ENCODE measurements at places on chromosomes 3 and 15.

DNA sequence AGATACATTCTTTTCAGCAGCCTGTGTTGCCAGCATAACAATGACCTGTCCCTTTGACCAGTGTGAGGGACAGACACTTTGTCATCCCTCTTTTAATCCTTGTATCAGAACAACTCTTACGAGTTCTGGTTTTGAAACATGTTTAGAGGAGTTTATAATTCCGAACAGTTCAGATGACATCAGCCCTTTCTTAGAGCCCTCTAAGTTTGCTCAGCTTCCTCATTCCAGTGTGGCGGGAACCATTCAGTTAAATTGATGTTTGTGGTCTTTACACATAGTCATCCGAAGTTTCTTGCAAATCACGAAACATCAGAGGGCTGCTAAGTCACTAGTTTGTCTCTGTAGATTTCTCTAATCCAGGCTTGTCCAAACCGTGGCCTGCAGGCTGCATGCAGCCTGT, 102.5 kb downstream of the AKAP13 start:
- DNase-seq, result peak; percentile 71

GRCh38 chr3:195249057-195249770, 21.7 kb downstream of the XXYLT1 start:
- no peak for DNase-seq

DNA sequence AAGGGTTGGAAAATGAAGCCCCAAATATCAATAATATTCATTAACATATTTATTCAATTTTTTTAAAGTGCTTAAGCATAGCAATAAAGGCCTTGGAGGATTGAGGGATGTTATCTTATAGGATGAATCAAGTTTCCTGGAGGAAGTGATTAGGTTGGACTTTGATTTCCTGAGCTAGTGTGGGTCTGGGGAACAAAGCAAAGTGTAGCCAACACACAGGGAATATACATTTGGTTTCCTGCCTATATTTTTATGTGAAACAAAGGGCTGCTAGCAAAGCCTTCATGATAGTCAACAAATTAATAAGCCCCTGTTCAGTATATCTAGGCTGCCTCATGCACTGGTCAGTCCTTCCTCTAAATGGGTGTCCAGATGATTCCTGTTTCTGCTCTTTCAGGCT, 261.1 kb upstream of the IL12A start:
- DNase-seq, result no peak

- DNase-seq, result no peak
These were observed 111.6 kb downstream of the AQP9 start for GRCh38 chr15:58249646-58250312.

- no peak for DNase-seq
These were observed 37.6 kb downstream of the VIPR1 start for GRCh38 chr3:42539871-42540714.

GRCh38 chr3:36823806-36824205, 59.5 kb upstream of the DCLK3 start:
- DNase-seq, result no peak

DNA sequence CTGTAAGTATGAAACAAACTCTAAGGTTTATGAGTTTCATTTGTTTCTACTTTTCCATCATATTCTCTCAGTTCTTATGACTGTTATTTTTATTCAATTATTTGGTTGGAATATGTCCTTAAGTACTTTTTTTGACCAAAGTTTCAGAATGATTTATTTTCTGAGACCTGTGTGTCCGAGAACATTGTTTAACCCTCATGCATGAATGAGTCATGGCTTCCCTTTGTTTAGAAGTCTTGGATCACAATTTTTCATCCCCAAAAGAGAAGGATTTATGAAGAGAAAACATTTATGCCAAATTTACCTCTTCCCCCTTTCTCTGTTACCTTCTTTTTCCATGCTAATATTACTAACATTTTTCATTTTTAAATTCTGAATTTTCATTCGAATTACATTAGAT, 518.0 kb upstream of the NR2F2 start:
- DNase-seq, result no peak

DNA sequence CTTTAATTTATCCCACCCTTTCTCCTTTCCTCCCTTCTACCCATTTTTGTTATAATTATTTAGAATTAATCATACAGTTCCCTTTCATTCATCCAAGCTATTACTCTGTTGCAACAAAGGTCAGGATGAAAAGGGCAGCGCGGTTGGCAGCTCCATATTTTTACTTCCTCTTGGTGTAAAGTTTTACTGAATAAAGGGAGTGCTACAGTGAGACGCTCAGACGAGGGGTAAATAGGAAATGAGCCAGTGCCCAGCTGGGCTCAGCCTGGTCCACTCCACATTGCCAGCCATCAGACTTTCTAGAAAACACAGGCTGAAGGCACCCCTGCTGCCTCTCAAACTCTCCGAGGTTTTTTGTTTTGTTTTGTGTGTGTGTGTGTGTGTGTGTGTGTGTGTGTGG, 21.9 kb upstream of the ZBTB38 start:
- DNase-seq, result no peak

GRCh38 chr3:87201727-87202126, 25.4 kb upstream of the CHMP2B start:
- DNase-seq, result no peak

- no peak for DNase-seq
These were observed 2.2 kb downstream of the FOXB1 start for GRCh38 chr15:60006203-60006862.

DNA sequence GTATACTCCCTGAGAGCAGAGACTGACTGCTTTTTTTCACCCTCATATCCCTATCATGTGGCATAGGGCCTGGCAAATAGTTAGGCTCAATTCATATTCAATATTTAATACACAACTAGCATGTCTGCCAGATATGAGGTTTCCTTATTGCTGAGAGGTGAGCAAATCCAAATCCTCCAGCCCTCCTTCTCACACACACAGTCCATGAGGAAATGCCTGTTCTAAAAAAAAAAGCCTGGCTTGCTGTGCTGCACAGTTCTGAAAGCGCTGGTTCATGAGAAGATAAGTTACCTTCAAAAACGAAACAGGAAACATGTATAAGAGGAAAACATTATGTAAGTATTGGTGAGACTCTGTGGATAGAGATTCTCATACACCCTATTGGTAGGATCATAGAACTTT, 15.5 kb upstream of the ACAP2 start:
- no peak for DNase-seq

- DNase-seq, result peak; percentile 3
These were observed 105.3 kb downstream of the CTNNB1 start for GRCh38 chr3:41304593-41304992.

GRCh38 chr3:148433665-148434064, 264.0 kb upstream of the AGTR1 start:
- no peak for DNase-seq

- DNase-seq, result peak; percentile 72
These were observed 105.5 kb downstream of the IQSEC1 start for GRCh38 chr3:12967606-12968351.

DNA sequence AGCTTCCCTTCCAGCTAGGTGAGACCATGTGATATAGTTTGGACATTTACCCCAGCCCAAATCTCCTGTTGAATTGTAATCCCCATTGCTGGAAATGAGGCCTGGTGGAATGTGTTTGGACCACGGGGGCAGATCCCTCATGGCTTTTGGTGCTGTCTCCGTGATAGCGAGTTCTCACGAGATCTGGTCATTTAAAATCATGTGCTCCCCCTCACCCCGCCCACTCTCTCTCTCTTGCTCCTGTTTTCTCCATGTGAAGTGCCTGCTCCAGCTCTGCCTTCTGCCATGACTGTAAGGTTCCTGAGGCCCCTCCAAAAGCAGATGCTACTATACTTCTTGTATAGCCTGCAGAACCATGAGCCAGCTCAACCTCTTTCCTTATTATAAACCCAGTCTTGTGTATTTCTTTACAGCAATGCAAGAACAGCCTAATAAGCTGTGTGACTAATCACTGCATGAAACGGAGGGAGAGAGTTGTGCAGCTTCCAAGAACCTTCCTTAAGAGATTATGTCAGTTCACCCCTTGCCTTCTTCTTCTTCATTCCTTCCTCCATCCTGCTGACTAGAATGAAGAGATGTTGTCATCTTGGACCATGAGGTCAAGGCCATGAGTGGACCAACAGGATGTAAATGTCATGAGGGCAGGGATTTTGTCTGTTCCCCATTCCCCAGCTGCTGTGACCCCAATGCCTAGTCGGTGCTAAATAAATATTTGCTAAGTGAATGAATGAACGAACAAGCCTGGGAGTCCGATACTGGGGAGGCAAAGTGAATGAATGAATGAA, 91.0 kb downstream of the CPN2 start:
- no peak for DNase-seq

DNA sequence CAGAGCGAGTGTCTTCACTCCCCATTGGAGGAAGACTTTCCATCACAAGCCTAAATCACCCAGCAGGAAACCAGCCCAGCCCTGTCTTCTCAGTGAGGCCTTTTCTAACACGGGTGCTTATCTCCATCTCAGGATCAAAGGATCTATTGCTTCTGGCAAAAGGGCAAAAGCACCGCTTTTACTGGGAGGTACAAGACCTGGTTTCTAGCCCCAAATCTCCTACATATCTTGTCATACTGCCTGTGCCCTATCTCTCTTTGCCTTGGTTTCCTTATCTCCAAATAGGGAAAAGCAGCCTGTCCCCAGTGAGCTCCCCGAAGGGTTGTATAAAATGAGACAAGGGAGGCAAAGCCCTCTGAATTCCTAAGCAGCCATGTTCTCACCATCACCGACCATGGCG, 5.2 kb downstream of the GLB1 start:
- no peak for DNase-seq

DNA sequence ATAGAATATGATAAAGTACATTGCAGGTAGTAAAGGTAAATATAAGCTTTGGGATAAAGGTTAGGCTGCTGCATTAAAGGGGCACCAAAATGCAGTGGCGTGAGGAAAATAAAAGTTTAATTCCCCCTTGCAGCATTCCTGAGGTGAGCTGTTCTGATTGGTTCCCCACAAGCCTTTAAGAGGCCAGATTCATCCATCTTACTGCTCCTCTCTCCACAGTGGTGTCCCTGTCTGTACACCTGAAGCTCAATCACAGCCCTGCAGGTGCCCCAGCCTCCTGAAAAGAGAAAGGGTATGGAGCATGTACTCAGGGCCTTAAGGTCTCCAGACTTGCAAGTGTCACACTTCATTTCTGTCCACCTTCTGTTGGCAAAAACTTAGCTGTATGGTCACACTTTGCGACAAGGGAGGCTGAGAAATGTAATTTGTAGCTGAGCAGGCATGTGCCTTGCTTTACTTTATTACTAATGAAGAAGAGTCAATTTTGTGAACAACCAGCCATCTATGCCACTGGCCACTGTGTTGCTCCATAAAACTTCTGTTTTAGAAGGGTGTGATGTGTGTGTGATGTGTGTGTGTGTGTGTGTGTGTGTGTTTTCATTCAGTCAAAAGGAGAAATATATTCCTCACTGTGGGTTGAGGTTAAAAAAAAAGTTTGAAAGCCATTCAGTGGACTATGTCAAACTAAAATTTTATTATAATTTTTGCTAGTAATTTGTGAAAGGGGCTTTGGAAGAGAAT, 12.8 kb downstream of the LACTB start:
- DNase-seq, result no peak

- DNase-seq, result no peak
These were observed 912.6 kb downstream of the ROBO1 start for GRCh38 chr3:78855190-78855589.

GRCh38 chr3:195101001-195101583, 169.9 kb downstream of the XXYLT1 start:
- DNase-seq, result peak; percentile 48

- DNase-seq, result no peak
These were observed 17.4 kb downstream of the PDIA5 start for GRCh38 chr3:123084192-123084591.

DNA sequence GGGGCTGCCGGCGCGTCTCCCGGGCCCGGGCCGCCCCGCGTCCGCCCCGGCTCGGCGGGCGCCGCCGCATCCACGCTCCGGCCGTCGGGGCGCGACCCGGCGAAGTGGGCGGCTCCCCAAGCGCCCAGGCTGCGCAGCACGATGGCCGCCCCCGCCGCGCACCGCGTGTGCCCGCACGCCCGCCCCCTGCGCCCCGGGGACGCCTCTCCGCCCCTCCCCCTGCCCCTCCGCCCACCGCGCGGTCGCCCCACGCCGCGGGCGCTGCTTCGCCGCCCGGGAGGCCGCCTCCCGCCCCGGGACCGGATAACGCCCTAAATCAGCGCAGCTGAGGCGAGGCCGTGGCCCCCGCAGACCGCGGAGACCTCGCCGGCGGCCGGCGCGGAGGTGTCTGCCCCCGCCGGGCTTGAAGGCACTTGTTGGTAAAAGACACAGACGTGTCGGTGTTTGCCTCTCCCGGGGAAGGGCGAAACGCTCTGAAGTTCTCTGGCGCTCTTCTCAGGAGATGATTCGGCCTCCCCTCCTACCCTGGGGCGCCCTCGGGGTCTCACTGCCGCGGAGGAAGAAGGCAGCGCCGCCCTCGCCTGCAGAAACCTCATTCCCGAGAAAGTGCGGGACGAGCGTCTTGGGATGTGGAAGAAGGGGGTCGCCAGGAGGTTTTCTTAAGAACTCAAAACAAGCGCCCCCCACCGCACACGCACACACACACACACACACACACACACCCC, at the start of gene BNC1:
TSS of gene BNC1 (minus strand) at position 106 of the 725 bp plus-strand sequence. CDS start at position 70, 36 bp downstream.
- no peak for DNase-seq

DNA sequence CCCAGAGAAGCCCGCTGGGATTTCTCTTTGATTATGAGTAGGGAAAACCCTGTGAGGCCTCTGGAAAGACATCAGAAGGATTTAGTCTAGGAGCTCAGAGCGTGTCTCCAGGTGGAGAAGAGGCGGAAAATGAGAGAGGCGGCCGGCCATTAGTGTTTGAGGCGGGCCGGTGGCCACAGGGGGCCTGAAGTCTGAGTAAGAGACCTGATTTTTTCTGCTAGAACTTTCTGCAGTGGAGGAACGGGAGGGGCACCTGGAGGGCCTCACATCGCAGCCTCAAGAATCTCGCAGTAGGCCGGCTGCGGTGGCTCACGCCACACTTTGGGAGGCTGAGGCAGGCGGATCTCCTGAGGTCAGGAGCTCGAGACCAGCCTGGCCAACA, 28.5 kb downstream of the KLHDC8B start:
- DNase-seq, result no peak
